ENCODE measurements at places on chromosomes 13 and 19.

DNA sequence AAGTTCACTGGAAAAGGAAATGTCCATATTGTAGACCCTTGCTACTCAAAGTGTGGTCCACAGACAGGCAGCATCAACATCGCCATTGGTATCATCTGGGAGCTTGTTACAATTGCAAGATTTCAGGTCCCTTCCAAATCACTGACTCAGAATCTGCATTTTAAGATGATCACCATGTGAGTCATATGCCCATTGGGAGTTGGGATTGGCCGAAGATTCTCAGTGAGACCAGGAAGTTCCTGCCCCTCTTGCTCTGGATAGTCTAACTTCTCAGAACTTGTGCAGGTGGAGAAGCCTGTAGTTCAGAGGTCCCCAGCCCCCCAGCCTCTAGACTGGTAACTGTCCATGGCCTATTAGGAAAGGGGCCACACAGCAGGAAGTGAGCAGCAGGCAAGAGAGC lies 48.9 kb upstream of the URAD start:
- DNase-seq, result no peak

DNA sequence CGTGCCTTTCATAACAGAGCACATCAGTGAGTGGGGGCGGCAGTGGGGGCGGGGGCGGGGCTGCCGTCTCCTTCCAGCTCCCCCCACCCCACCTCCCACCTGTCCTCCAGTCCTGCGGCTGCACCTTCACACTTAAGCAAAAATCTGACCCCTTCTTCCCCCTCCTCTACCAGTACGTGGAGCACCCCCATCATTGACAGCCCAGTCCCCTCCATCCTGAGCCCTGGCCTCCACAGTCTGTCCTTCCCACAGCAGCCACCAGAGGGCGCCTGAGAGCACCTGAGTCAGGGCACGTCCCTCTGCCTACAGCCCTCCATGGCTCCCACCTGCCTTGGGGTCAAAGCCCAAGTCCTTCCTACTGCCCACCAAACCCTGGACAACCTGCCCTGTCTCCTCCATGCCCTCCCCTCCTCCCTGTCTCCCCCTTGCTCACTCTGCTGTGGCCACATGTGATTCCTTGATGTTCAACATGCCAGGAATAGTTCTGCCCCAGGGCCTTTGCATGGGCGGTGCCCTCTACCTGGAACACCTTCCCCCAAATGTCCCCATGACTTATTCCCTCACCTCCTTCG lies 4.0 kb downstream of the EBI3 start:
- DNase-seq, result no peak

DNA sequence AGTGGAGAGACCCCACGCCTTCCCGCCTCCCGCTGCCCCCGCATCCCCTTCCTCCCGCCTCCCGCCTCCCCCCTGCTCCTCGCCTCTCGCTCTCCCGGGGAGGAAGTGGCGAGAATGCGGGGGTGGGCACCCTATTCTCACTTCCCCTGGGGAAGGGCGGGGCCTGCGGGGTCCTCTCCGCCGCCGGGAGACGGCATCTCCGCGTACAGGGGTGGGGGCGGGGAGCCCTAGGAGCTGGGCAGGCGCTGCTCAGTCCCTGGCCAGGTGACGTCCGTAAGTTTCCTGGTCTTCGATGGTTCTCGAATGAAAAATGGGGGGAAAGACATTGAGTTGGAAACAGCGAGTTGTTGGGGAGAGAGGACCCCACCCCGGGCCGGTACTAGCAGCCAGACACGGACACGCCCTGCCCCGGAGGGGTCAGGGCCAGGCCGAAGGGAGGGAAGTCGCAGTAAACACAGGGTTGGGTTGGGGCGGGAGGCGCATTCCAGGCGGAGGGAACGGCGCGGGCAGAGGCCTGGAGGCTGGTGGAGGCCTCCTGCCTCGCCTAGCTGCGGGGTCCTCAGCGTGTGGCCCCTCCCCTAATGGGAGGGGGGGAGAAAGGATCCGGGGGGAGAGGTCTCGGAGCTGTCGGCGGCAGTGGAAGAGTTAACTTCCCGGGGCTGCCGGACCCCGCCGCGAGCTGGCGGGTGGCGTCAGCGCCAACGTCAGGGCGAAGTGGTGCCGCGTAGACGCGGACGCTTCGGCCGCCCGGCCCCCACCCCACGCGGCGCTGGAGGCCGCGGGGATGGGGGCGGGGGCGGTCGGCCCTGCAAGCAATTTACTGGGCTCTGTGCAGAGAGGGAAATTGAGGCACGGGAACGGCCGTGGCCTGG lies 10.4 kb upstream of the JUND start:
- DNase-seq, result no peak

DNA sequence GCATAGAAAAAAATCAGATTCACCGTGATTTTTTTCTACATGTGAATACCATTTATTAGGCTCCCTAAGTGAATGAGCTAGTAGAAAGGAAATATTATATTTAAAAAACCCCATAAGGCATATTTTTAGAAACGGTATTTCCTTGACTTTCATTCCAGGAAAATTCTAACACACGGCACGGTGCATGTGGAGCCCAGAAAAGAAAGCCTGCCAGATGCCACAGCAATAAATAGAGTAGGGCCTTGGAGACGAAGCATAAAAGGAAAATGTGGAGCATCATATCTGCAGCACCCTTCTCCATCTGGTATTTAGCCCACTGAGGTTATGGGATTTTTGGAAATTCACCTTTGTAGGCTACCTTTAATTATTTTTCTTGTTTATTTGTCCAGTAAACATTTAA lies 314.4 kb downstream of the ENOX1 start:
- no peak for DNase-seq

GRCh38 chr13:33771296-33771695 lies 46.7 kb upstream of the RFC3 start:
- no peak for DNase-seq

- no peak for DNase-seq
These were observed 1.8 kb downstream of the FXYD7 start for GRCh38 chr19:35144600-35145436.

DNA sequence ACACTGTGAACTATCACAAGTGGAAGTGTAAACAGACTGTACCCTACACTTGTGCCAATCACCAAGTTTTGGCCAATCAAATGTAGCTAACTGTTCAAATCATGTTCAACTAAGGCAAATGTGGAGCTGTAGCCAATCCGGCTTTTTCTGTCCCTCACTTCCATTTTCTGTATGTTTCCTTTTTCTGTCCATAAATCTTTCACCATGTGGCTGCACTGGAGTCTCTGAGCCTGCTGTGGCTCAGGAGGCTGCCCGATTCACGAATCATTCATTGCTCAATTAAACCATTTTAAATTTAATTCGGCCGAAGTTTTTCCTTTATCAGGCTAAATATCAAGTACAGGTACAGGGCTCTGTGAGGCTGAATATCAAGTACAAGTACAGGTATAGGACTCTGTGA lies 216.5 kb downstream of the RFC3 start:
- DNase-seq, result no peak

DNA sequence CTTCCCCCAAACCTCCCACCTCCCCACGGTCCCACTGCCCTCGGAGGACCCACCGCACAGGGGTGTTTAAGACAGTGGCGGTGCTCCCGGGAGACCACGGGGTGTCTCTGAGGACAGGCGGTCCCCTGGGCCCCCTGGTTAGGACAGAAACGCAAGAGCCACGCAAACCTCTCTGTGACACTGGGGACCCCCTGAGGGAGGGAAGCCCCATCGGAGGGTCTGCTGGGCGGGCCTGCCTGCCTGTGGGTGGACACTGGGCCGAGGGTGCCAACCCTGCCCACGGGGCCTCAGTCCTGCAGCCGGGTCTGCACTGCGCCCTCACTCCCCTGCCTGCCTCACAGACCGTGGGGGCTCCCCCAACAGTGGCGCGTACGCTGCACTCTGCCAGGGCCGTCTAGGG lies 17.5 kb downstream of the MCF2L start:
- no peak for DNase-seq

- DNase-seq, result no peak
These were observed 61.3 kb upstream of the LRCH1 start for GRCh38 chr13:46491641-46492040.

DNA sequence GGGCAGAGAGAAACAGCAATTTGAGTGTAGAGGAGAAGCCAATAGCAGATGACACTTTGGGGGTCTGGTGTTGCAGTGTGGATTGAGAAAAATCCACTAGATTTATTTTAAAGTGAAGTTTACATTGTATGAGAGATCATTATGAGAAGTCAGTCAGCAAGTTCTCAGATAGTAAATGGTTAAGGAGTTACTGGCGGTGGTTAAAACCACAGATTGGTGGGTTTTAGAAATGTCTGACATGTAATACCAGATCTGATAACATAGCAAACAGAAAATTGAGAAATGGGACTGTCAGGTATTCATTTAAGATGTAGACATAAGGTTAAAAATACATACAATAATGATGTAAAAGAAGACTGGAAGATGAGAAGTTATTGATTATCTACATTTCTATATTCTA lies 7.2 kb downstream of the ABHD13 start:
- no peak for DNase-seq

GRCh38 chr19:51607920-51608562 lies 22.2 kb downstream of the SIGLEC5 start:
- no peak for DNase-seq

- no peak for DNase-seq
These were observed 21.6 kb downstream of the VASP start for GRCh38 chr19:45528744-45529419.

GRCh38 chr19:12156223-12157058 lies at the start of gene ZNF625:
Gene ZNF625, minus strand, starts transcription at chr19:12156734. Its CDS starts 176 bp downstream, at chr19:12156558.
- DNase-seq, result peak; percentile 77

DNA sequence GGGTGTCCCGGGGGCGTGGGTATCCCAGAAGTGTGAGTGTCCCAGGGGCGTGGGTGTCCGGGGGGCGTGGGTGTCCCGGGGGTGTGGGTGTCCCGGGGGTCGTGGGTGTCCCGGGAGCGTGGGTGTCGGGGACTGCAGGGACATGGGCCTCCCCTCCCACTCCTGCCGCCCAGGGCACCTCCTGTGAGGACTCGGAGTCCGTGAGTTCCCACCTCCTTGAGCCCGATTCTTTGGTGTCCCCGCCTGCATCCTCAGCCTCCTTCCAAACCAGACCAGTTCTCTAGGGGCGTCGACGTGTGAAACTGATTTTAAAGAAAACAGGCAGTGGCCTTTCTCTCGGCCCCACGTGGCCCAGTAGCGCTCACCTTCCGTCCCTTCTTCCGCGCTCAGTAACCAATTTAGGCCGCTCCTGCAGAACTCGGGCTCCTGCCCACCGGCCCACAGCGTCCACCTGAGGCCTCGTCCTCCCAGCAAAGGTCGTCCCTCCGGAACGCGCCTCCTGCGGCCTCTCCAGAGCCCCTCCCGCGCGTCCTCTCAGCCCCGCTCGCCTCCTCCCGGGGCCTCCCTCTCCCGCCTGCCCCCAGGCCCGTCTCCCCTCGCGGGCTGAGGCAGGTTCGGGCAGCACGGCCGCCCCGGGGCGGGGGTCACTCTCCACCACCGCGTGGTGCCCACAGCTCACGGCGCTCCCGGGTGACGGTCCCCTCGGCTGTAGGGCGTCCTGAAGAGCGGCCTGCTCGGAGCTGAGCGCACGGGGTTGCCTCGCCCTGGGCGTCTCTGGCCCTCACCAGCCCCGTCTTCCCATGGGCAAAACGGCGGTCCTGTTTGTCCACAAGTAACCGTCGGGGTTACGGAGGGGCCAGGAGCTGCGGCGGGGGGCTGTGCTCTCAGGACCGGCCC lies 3.8 kb downstream of the F7 start:
- DNase-seq, result no peak

DNA sequence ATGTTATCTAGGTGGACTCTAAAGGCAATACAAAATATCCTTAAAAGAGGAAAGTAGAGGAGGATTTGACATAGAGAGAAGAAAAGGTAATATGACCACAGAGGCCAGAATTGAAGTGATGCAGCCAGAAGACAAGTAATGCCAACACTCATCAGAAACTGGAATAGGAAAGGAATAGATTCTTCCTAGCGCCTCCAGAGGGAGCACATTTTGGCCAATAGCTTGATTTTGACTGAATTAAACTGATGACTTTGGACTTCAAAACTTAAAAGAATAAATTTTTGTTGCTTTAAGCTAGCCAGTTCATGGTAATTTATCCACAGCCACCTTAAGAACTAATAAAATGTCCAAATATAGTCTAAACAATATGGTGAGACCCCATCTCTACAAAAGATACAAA lies 1921.9 kb downstream of the OLFM4 start:
- no peak for DNase-seq

- DNase-seq, result no peak
These were observed 38.9 kb downstream of the TMED1 start for GRCh38 chr19:10797078-10797477.

DNA sequence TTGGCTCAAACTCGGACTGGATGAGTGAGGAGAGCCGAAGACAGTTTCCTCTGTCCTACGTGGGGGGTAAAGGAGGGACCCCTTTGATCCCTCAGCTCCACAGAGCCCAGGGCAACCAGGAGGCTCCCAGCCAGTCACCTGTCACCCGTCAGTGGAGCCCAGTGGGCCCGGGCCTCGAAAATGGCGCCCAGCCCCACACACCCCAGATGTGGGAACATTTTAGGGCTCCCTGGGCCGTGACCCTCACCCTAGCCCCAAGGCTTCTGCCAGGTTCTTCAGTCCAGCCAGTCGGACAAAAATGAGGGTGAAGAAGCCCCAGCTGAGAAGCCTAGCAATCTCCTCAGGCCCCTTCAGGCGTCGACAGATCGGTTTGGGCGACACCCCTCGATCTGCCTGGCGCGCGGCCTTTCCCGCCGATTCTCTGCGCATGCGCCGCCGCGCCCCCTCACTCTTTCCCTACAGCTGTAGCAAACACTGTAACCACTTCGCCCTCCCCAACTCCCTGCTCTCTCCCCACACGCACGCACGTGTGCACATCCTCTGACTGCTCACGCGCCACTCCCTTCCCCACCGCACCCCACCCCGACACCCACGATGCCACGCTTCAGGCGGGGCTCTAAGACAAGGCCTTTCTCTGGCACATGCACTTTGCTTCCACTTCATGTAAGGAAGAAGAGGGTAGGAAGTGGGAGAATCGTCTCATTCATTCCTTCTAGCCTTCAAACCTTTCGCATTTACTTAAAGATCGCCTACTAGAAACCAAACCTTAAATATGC lies at the start of gene SLC6A16:
TSS of gene SLC6A16 (minus strand) at position 391 of the 776 bp plus-strand sequence. CDS start 13,844 bp downstream, outside the sequence.
- no peak for DNase-seq

DNA sequence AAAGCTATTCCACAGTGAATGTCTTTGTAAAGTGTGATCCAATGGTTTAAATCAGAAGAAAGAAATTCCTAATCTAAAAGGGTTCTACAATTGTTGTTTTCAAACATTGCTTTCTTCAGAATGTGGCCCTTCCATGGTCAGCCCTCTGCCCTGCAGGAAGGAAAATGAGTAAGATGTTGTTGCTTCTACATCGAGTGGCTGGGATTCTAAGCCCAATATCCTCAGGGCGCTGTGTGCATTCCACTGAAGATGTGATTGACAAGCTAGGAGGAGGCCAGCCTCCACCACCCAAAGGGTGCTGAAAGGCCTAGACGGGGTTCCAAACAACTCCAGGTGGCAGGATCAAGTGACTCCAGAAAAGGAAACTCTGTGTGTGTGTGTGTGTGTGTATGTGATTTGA lies 316.9 kb upstream of the TSHZ3 start:
- no peak for DNase-seq

- DNase-seq, result no peak
These were observed 7.6 kb upstream of the TSPAN16 start for GRCh38 chr19:11288349-11288748.

DNA sequence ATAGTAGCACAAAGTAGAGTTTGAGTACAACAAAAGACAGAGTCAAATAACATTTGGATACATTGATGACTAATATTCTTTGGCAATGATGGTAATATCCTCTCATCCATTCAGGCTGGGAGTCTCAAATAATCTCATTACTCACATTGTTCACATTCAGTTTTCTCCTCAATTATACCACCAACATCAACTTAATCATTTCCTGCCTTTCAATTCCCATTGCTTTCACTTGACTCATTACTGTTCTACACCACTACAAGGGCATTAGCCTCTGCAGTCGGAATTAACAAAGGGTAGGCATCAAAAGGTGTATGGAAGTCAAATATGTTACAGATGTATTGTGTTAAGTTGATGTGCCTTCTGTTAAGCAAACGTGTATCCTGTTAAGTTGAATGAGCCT lies 518.4 kb upstream of the SLITRK1 start:
- peak; percentile 92 for DNase-seq
